ENCODE measurements at places on chromosomes 2 and 18.

DNA sequence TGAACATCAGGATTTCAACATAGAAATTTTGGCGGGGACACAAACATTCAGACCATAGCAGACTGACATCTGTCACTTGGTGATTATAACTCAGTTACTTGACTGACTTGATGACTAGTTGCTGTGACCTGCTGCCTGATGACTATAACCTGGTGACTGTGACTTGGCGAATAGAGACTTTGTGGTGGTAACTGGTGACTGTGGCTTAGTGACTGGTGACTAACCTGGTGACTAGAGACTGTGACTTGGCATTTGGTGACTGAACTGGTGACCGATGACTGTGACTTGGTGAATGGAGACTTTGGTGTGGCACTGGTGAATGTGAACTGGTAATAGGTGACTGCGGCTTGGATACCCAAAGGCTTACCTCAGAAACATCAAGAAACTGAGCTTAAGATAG is 563.1 kb upstream of the FAM98A start:
- no peak for DNase-seq

DNA sequence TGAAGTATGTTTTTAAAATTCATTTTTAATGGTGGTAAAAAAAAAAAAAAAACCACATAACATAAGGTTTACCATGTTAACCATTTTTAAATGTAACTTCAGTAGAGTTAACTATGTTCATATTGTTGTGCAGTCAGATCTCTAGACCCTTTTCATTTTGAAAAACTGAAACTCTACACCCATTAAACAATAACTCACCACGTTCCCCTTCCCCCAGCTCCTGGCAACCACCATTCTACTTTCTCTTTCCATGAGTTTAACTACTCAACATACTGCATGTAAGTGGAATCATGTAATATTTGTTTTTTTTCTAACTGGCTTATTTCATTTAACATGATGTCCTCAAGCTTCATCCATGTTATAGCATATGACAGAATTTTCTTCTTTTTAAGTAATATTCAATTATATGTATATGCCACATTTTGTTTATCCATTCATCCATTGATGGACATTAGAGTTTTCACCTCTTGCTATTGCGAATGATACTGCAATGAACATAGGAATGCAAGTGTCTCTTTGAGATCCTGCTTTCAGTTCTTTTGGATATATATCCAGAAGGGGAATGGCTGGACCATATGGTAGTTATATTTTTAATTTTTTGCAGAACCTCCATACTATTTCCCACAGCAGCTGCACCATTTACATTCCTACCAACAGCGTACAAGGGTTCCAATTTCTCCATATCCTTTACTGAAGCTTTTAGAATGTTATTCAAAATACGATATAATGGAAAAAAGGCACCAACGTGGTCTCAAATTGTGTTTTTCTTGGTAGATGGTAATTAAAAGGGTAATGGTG is 91.0 kb downstream of the SPTBN1 start:
- peak; percentile 11 for DNase-seq

DNA sequence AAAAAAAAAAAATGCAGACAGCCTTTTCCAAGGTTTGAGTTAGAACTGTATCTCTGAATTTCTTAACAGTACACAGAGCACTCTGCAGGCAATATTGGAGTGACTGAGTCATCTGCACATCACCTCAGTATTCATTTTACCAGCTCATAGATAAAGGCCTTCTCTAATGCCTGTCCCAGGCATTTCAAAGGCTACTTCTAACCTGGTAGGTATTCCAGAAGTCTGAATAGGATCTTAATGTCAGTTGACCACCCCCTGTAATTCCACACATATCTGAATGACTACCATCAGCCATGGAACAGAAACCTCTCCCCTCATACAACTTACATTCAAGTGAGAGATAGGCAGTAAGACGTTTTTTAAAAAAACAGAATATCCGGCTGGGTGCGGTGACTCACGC is 9.0 kb downstream of the METTL21A start:
- no peak for DNase-seq

- DNase-seq = peak; percentile 73
Observed at GRCh38 chr2:233049194-233049761, 10.9 kb upstream of the INPP5D start.

GRCh38 chr18:21930177-21930576 is 189.6 kb downstream of the MIB1 start:
- no peak for DNase-seq

DNA sequence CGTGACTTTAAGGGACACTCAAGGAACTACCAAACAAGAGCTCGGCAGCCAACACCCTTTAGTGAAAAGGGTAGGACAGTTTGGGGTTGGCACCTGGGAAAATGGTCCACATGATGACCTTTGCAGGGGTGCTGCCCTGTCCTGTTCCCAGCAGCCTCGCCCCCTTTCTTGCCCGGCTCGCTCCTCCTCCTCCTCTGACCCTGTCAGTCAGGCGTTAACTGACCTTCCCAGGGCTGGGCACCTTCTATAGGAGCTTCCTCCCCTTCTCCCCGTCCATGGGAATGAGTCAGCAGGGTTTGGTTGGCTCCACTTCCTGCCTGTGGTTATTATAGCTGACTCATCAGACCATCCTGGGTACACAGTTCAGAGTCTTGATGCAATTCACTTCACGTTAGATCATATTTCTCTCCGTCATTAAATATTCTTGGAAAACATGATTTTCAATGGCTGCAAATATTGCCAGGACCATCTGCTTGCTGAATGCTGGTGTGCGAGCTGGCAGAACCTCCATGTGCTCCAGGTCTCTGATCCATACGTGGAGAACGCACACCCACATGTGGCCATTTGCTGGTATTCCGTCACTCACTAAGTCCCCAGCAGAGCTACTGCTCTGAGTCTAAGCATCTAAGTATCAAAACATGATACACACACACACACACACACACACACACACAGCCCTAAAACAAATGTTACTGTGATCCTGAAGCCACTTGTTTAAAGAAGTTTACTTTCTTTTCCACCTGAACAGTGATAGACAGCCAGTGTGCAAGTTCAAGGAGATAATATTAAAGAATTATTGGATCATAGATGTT is 185.0 kb downstream of the ANAPC1 start:
- peak; percentile 87 for DNase-seq

GRCh38 chr2:219918944-219919343 is 291.5 kb downstream of the SLC4A3 start:
- DNase-seq = no peak

DNA sequence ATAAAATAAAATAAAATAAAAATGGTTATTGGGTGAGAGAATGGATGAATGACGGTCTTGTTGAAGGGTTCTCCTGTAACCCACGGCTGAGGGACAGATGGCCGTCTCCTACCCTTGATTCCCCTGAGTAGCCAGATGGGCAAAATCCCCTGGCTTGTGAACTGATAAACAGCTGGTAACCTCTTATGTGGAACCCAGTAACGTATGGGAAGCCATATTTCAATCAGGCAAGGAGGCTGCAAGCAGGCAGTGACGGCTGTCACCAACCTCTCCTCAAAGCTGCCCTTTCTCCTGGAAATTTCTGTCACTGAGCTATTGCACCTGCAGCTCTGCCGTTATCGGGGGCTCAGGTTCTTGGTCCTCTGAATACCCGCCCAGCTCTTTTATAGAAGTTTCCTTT is 165.3 kb upstream of the SMAD2 start:
- DNase-seq = no peak

GRCh38 chr2:109265953-109266352 is 136.9 kb downstream of the SH3RF3 start:
- DNase-seq = no peak

- no peak for DNase-seq
Observed at GRCh38 chr2:200217320-200217719, 89.2 kb upstream of the SPATS2L start.

GRCh38 chr2:40824278-40824677 is 372.4 kb upstream of the SLC8A1 start:
- no peak for DNase-seq

DNA sequence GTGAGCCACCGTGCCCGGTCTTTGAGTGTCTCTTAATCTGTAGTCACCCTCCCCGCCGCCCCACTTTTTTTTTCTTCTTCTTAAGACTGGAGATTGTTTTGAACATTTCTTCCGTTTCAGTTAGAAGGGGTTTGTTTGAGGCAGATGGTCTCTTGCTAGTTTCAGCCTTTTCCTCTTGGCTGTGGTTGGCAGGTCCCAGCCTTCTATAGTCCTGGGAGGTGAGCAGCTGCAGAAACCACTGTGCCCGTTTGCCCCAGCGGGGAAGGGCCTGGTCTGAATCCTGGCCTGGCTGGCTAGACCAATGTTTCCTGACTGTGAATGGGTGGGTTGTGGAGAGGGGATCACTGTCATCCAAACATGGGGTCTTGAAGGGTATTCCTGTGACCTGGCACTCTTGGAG is 30.1 kb upstream of the MCFD2 start:
- DNase-seq = no peak

DNA sequence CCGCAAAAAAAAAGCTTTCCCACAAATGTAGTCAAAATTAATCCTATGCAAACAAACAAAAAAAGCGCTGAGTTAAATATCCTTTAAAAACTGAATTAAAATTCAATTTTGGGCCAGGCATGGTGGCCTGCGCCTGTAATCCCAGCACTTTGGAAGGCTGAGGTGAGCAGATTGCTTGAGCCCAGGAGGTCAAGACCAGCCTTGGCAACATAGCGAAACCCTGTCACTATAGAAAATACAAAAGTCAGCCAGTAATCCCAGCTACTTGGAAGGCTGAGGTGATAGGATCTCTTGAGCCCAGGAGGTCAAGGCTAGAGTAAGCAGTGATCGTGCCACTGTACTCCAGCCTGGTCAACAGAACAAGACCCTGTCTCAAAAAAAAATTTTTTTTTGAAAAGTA is 8.8 kb upstream of the MARCHF7 start:
- DNase-seq = no peak

DNA sequence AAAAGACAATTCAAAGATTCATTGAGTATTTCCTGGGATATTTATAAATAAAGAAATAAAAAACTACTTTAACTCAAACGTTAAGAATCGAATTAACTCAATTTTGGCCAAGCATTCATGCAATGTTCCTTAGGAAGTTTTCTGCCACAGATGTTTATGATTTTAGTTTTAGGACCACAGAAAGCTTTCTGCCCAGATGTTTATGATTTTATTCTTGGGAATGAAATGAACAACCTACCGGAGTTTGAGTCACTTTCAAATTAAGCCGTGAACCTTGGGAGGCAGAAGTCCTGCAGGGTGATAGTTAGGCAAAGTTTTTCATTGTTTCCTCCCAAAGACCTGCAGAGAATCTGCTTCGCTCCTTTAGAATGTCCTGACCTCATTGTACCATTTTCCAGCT is 34.7 kb upstream of the MBP start:
- DNase-seq = no peak

GRCh38 chr2:137826373-137827372 is 137.6 kb upstream of the HNMT start:
- DNase-seq = no peak

- DNase-seq = no peak
Observed at GRCh38 chr2:219175486-219175885, 1.2 kb downstream of the CNPPD1 start.
